ENCODE measurements at places on chromosomes 3 and 15.

DNA sequence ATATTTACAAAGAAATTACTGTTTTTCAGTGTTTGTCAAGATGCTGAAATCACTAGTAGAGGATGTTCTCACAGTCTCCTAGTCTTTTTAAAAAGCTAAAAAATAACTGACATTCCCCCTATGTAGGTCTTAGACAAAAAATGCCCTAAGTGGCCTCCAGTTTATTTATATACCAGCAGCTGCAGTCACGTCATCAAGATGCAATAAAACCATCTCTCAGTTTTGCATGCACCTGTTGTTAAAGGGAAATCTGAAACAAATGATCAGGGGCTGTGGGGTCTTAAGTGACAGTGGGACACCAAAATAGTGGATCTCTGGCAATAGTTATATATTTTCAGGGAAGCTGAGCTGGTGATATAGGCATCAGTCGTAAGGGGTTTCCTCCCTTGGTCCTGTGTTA lies 146.5 kb upstream of the ARPP21 start:
- peak; percentile 35 for DNase-seq

DNA sequence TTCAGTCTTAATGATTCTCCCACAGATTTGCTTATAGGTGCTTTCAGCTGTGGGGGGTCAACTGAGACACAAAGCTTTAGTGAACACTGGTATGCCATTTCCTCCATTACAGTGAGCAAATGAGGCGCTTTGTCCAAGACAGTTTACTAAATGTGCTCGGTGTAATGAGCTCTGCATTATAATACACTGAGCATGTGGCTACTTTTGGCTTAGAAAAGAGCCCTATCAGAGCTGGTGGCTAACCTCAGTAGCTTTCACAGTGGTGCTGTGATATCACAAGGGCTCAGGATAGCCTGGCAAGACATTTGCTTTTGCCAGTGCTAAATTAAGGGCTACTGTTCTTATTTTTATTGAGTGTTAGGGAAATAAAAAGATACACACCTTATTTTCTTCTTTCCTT lies 749.7 kb upstream of the ARPP21 start:
- DNase-seq, result peak; percentile 70

GRCh38 chr3:12884186-12884680 lies 42.9 kb upstream of the RPL32 start:
- no peak for DNase-seq

- DNase-seq, result peak; percentile 82
Measured at GRCh38 chr15:77543159-77543882, 89.4 kb downstream of the LINGO1 start.

GRCh38 chr15:80674245-80674614 lies 20.9 kb upstream of the ABHD17C start:
- no peak for DNase-seq

- DNase-seq, result no peak
Measured at GRCh38 chr3:55085231-55085630, 157.4 kb upstream of the LRTM1 start.

GRCh38 chr3:22704571-22705354 lies 498.4 kb upstream of the UBE2E2 start:
- no peak for DNase-seq

GRCh38 chr15:44018151-44018550 lies 176.9 kb downstream of the FRMD5 start:
- no peak for DNase-seq

DNA sequence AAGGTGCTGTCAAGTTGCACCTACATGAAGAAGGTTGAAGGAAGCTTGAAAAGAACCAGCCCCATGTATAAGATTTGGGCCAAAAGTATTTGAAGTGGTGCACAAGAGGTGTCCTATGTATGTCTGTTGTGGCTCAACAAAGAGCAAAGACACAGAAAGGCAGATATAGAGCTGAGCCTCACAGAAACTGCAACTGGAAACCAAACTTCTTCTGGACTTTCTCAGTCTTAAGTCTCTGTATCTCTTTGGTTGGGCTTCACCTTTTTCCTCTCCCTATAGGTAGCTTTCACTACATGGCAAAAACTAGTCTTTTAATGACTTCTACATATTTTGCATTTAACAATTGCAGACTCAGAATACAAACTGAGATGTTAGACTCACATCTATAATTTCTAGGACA lies 8.8 kb upstream of the CMC1 start:
- no peak for DNase-seq

GRCh38 chr15:35117543-35118265 lies 32.6 kb upstream of the NANOGP8 start:
- peak; percentile 14 for DNase-seq

Data from NCI-H526 treated with DMSO at 0.1 percent for 48 hours (cell line).